ENCODE measurements at places on chromosomes 5 and 9. TPM values are rescaled to one million over a fixed set of nuclear protein-coding genes. Genes with fewer than 3 reads are reported as not detected.
A peak's percentile ranks its signal among the peaks of the same experiment; 100 is the strongest.

MARCOL gene
- total RNA-seq: 3.8 TPM

OGN gene
- total RNA-seq: not detected

DNA sequence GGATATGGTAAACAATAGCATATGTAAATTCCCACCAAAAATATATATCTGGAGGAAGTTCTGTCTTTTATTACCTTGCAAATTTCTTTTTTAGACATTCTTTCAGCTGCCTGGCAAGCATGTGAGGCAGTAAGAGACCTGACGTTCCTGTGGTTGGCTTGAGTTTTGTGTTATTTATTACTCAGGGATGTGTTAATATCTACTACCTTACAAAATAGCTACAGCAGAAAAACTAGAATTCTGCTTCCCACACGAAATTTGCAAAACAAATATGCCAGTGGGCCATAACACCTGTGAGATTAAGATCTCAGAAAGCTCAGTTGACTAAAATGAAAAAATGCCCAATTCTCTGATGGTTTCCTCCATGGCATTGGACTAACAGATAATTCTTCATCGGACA lies 274.2 kb downstream of the TMEM167A start:
- DNase-seq: no peak

GRCh38 chr5:143557061-143557818 lies 153.8 kb upstream of the NR3C1 start:
- no peak for DNase-seq

- peak; percentile 71 for DNase-seq
Observed at GRCh38 chr9:119968836-119969707, 599.8 kb upstream of the BRINP1 start.

DNA sequence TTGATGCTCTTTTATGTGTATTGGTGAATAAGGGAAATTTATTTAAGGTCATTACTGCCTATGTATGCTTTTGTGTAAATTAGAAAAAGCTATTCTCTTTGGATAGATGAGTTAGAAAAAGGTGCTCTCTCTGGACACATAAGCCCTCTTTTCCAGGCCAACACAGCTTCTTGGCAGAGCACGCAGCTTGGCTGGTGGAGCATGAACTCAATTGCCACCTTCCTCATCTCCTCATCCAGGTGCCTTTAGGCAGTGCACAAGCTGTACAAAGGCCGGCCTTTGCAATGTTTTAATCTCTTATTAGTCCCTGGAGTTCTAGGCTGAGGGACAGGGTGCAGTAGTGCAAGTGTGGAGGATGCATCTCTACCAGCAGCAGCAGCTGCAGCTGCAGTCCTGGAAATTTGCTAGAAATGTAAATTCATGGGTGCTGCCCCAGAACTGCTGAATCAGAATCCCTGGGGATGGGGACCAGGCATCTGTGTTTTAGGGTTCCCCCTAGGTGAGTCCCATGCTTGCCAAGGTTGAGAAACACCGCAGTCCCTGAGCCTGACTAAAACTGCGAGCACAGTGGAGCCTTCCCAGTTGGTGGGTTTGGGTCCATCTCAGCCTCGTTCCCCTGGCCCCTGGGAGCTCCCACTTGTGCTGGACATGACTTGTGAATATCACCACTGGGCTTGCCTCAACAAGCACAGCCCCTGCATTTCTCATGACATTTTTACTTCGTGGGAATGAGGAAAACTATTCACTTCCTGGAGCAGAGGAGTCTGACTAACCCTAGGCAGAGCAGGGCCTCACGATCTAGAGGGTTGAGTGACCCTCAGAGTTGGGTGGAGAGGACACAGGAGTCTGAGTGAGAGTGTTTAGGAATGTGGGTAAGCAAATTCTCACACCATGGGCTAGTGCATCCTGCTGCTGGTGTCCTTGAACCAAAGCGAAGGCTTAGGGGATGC lies 272.3 kb downstream of the ZSWIM6 start:
- DNase-seq: no peak

GRCh38 chr9:83047839-83048775 lies 14.8 kb downstream of the RASEF start:
- DNase-seq: no peak

- no peak for DNase-seq
Observed at GRCh38 chr9:20651939-20652338, 29.6 kb upstream of the MLLT3 start.

DNA sequence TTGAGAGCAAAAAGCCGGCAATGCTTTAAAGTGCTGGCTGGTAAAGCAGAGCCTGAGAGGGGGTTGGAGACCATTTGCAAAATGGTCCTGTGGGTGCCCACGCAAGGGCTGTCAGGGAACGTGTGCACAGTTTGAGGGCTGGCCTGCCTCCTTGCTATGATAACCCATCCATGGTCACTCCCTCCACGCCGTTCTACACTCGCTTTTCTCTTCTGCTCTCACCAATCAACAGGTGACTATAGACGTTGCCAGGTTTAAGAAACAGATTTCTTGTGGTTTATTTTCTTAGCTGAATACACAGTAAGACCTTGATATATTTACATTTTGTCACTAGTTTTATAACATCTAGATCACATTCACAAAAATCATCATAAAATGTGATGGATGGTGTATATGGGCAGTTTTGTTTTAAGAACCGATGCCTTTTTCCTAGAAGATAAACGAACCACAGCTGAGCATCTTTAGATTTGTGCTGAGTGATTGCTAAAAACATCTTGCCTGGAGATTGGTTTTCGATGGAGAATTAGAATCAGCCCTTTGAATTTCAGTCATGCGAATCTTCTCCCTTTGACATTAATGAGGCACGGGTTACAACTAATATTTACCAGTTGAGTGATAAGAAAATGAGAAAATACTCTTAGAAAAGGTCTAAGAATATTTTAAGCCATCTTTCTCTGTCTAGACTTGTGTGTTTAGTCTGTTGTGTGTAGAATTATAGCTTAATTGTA lies 13.9 kb downstream of the MAP1B start:
- no peak for DNase-seq

DNA sequence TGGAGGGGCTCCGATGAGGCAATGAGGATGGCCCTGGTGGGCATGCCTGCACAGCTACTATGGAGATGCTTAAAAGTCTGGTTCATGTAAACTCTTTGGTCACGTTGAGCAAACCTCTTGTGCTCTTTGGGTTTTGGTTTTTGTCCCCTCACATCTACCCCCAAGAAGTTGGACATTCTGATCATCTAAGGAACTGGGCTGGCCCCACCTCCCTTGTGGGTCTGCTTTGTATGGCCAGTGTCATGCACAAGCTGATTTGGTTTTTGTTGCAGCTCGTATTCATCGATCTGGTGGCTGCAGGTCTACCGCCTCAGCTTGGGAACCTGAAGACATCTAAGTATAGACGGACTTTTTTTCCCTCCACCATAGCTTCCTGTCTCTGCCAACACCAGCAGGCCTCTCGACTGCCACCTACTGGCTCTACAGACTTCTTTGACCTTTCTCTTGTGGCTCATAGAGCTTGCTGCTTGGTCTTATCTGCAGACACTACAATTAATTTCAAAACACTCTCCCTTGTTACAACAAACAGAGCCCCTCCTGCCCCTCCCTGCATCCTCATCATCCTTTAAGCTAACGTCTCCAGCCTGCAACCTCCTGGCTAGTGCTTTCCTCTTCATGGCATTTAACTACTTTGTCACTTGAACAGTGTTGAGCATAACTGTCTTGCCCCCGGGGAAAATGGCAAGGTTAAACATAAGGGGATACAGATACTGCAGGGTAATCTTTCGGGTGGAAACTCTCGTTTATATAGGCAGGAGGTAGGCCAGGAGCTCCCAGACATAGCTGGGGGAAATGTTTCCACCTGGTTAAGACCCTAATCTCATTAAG lies 34.5 kb downstream of the TSTD2 start:
- DNase-seq: peak; percentile 70

GRCh38 chr5:154227090-154227489 lies 36.6 kb downstream of the GALNT10 start:
- no peak for DNase-seq

DNA sequence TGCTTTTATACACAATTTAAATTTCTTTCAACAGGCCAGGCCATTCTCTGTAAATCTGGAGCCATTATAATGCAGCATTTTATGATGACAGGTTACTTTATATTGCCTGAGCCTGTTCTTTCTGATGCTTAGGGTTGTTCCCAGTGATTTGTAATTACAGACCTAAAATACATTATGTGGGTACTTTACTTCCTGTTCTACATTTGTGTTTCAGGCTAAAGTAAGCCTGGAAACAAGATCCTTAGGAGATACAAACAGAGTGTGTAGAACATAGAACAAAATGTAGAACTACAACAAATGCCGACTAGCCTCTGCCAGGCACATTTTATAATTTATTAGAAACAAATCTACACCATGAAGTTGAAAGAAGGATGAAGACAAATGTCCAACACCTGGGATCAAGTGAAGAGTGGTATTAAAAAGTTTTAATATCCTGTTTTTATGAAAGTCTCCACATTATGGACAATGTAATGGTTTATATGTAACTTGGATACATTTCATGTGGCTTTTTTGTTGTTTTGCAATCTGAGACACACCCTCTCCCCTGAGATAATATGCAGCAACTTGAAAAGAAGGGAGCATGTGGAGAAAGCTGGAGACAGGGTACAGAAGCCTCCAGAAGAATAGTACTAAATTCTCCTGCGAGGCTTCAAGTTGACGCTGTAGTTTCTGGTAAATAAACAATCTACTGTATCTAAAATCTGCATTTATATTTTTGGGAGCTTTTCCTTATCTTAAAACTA lies 46.9 kb downstream of the VCAN start:
- no peak for DNase-seq
